ENCODE measurements at places on chromosomes 4 and X.

DNA sequence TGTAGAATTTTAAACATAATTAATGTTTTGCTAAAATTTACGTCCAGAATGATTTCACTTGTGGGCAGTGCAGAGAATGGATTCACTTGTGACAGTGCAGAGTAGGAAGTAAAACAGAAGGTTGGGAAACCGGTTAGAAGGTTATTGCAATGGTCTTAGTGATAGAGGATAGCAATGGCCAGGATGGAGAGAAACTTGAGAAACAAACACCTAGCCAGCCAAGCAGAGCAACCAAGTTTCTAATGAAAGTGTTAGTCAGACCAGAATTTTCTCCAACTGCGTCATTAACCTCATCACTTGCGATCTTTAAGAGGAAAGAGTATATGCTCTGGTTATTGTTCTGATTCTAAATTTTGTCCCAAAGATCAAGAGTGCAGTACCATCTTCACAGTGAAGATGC, 50.0 kb upstream of the TBC1D9 start:
- no peak for DNase-seq

DNA sequence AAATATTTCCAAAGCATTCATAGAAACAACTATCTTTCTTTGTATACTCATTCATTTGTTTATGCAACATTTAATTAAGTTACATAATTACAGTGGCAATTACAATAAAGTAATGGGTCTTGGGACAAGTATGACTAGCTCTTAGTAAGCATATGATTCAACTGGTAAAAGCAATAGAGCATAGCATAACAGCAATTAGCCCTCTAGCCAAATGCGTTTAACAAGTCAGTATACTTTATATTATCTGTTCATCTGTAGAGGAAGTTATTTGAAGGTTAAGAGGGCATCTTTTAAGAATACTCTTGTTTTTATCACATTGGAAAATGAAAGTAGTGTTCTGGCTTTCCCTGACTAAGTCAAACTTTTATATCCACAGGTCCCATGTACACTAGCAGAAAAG, 198.1 kb upstream of the UGT8 start:
- no peak for DNase-seq

DNA sequence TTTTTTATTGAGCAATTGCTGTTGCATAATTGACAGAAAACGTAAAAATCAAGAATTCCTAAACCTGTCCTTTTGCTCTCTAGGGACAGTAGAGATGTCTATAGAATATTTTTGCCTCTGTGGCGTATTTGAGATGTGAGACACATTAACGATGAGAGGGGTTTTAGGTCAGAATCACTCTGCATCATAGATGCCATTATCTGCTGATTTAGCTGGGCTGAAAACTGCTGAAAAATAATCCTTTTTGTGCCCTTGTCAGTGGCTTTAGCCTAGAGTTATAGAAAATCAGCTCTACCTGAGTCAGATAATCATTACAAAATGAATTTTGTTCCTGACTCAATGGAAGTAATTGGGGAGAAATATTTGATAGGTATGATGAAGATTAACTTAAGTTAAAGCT, 767.8 kb upstream of the TENM3 start:
- no peak for DNase-seq

DNA sequence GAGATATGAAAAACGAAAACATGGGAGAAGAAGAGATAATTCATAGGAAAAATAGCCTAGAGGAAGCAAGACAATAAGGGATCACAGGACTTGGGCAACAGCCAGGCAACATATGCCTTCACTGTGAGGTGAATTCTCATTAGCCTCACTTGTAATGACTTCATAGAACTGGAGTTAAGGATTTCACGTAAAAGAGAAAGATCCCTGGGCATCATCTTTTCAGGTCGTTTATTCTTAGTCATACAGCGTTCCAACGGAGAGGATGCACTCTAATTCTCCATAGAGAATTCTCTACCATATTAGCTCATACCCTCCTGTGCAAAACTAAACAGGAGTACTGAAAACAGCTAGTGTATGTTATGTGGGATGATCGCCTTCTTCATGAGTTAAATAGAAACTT, 1.4 kb downstream of the PRKG2 start:
- DNase-seq: no peak

DNA sequence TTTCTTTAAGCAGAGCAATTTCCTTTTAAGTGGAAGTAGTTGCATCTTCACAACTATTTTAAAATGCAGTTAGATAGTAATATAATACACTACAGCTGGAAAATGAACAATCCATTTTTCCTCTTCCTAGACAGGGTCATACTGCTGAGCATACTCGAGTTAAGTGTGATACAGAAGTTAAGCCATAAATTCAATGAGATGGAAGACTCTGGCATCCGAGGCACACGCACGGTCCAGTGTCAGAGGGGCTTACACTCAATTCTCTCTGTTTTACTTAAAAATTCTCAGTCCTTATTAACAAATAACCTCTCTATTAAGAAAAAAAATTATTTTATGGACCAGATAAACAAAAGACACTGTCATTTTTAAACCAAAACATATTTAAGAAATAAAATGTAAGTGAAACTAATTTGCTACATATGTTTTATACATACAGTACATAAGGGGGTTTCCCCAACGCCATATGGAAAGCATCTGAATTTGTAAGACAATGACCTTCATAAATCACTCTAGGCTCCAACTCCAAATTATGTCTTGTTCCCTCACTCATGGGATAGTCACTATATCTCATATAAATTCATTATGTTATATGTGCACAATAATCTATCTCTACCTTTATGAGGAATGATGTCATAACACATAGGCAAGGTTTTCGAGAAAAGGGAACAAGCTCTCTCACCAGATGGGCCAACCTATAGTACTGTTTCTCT, 315.3 kb downstream of the PAPSS1 start:
- no peak for DNase-seq

GRCh38 chrX:124719060-124719459, 372.7 kb downstream of the SH2D1A start:
- no peak for DNase-seq

DNA sequence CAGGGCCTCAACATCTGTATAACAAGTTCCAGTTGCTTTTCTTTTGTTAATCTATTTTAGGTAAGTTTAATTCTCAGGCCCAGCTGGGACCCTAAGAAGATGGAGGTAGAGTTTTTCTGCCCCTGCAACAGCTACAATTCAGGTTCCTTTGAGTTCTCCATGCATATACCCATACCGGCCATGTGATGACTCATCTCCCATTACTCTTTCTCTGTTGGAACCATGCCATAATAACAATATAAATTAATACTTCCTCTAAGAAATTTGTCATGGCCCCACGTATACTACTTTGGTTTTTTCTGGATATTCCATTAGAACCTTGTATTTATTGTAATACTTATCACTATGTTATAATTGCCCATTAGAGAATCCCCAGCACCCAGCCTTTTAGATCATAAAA, 1.3 kb upstream of the INTU start:
- DNase-seq: no peak

DNA sequence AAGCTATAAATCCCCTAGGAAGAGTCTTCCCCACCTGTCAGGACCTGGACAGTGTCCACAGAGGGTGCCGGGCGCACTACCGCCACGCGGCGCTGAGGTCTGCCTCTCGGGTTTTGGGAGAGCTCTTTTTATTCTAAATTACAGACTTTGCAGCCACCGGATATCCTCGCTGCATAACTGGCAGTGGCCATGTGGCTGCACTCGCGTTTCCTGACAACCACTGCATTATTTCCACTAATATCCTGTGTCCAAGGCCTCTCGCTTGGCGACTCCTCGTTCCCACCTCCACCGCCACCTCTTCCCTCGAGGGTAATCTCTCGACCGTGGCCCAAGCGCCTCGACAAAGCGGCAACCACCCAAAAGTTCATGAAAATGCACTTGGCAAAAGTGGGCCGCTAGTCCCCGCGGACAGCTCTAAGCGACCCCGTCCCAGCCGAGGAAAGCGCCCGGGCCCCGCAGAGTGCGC, 512 bp upstream of the TMEM131L start:
- DNase-seq: no peak

DNA sequence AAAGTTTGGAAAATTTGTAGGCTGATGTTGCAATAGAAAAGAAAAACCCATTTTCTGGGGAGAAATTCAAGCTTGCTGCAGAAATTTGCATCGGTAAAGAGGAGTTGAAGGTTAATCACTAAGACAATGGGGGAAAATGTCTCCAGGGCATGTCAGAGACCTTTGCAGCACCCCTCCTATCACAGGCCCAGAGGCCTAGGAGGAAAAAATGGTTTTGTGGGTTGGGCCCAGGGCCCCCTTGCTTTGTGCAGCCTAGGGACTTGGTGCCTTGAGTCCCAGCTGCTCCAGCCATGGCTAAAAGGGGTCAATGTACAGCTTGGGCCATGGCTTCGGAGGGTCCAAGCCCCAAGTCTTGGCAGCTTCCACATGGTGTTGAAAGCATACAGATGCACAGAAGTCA, 17.8 kb downstream of the TMSB15A start:
- no peak for DNase-seq

All from NCI-H1694 (cell line).